SJSA1 (cell line): ENCODE measurements at places on chromosomes 11 and 22. TPM values are rescaled to one million over a fixed set of nuclear protein-coding genes. Genes with fewer than 3 reads are reported as not detected.
A peak's percentile ranks its signal among the peaks of the same experiment; 100 is the strongest.

The KDM4E gene
- not detected in 2 replicates for total RNA-seq

The ART5 gene
- total RNA-seq = not detected in 2 replicates

The MICAL2 gene
- total RNA-seq = 42.8 and 59.8 TPM in 2 replicates

- DNase-seq = peak; percentile 69
Observed at GRCh38 chr11:15327786-15328231, 213.1 kb downstream of the INSC start.

DNA sequence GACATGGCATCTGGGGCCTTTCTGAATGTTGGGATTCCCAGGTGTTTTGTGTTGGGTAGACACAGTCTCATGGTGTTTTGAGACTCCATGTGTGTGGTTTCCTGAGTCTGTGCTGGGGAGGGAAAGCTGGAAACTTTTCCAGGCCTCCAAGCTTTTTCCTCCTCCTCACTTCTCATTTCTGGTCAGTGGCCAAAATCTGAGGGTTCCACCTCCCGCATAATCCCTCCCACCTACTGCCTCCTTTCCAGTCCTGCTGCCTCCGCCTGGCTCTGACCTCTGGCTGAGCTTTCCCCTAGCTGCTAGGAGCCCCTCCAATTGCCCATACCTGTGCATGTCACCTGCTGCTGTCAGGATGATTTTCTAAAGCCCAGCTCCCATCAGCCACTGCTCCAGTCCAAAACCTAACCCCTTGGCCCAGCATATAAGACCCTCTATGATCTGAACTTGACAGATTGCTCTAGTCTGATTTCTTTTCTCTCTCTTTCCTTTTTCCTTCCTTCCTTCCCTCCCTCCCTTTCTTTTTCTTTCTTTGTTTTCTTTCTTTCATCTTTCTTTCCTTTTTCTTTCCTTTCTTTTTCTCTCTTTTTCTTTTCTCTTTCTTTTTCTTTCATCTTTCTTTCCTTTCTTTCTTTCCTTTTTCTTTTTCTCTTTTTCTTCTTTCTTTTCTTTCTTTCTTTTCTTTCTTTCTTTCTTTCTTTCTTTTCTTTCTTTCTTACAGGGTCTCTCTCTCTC, 51.4 kb upstream of the NECTIN1 start:
- no peak for DNase-seq

DNA sequence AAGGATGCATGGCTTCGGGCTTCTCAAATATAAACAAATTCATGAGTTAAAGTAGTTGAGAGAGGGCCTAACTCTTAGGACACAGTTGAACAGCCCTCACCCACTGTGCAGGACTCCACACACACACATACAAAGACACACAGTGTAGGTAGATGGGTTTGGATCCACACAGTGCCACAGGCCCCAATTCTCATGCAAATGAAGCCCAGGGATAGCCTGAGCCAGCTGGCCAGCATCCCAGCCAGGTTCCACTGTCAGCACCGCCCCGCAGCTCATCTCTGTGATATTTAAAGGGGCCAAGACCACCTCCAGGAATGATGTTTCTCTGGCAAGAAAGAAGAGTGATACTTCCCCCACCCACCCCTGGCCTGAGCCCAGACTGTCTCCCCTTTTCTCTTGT, 11.7 kb downstream of the SLC35C1 start:
- no peak for DNase-seq

DNA sequence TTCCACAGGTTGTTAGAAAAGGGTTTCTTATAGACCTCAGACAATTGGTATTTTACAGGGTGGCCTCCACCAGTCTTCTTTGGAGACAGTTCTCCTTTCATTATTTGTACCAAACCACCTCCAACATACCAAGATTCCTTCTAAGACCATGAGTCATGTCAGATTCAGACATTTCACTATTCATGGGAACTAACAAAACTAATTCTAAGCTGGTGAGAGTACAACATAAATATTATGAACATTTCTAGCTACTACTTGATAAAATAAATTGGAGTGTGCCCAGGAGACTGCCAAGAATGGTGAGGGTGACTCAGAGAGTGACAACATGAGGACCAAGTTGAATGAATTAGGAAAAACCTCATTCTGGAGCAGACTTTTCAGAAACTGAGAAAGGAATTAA, 494.6 kb upstream of the LRRC4C start:
- peak; percentile 70 for DNase-seq

- no peak for DNase-seq
Observed at GRCh38 chr22:49964136-49965090, 3.8 kb downstream of the PIM3 start.

GRCh38 chr11:38460896-38461295, 1862.9 kb upstream of the RAG2 start:
- DNase-seq = peak; percentile 47

DNA sequence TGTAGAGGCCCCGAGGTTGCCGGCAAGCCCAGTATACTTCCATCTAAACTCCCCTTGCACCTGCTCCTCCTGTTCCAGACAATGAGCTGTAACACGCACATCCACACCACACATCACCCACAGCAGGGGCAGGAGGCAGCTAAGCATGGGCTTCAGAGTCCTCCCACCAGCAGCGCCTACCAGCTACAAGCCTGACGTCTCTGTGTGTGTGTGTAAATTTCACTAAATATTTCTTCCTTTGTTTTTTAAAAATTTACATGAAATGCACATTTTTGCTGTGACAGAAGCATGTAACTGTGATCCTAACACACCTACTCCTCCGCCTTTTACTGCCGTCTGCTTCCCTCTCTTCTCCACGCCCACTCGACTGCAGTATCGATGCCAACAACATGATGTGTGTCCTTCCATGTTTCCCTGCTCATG, 29.4 kb upstream of the PACSIN2 start:
- no peak for DNase-seq

DNA sequence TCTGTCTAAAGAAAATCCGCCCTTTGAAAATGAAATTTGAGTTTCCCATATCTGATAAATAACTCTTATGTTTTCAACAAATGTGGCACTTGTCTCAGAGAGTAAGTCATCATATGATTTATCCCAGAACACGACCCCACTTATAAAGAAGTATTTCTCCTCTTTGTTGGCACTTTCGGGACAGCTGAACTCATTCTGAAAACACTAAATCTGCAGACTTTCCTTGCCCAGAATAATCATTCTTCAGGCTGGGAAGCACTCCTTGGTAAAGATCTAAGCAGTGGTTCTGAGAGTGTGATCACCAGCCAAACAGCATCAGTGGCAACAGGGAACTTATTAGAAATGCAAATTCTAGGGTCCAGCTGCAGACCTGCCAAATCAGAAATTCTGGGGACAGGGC, 532.2 kb upstream of the API5 start:
- DNase-seq = no peak
